ENCODE measurements at places on chromosomes 2 and 18.

DNA sequence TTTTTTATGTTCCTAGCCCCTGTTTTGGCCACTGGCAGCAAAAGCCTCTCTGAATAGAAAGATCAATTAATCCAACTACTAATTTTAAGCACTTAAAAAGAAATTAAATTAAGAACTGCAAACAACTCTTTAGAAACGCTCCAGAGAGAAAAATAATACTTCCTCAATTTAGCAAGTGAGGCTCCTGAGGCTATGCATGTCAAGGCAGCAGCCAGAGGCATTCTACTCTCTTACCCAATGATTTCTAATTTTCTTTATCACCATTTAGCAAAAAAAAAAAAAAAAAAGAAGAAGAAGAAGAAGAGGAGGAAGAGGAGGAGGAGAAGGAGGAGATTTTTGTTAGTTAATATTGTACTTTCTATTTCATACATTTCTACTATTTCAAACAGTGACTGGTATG is 68.5 kb downstream of the TMEM237 start:
- no peak for DNase-seq

DNA sequence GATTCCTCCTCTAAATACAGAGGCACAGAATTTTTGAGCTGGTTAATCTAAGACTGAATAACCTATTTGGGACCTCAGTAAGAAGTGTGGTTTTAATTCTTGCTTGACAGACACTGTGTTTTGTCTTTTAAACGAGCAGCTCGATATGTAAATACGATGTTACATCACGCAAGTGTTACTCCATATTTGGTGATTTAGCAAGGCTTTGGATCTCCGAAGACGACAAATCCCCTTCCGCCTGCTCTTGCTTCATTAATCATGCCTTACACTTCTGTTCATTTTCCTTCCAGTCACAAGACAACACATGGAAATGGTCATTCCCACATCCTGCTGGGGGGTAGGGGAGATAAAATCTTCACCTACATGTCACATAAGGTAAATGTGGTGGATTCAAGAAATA is 9.4 kb downstream of the BCL11A start:
- DNase-seq, result no peak

DNA sequence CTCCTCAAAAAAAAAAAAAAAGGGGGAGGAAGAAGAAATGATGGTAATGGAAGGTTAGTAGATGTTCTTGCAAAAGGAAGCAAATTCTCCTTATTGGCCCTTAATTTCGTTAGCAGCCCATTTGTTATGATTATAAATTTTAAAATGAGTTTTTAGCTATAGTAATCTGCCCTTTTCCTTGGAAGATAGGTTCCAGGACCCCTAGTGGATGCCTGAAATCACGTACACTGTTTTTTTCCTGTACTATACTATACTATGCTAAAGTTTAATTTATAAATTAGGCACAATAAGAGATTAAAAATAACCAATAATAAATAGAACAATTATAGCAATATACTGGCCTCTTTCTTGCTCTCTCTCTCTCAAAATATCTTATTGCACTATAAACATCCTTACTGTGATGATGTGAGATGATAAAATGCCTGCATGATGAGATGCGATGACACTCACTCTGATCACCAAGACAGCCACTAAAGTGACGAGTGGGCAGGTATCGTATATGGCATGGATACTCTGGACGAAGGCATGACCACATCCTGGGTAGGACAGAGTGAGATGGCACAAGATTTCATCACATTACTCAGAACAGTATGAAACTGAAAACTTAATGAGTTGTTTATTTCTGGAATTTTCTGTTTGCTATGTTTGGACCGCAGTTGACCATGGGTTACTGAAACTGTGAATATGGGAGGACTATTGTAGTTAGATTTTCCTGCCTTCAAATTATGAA is 87.2 kb downstream of the KCTD18 start:
- DNase-seq, result no peak

GRCh38 chr2:98924910-98925309 is 11.1 kb downstream of the CRACDL start:
- DNase-seq, result no peak

DNA sequence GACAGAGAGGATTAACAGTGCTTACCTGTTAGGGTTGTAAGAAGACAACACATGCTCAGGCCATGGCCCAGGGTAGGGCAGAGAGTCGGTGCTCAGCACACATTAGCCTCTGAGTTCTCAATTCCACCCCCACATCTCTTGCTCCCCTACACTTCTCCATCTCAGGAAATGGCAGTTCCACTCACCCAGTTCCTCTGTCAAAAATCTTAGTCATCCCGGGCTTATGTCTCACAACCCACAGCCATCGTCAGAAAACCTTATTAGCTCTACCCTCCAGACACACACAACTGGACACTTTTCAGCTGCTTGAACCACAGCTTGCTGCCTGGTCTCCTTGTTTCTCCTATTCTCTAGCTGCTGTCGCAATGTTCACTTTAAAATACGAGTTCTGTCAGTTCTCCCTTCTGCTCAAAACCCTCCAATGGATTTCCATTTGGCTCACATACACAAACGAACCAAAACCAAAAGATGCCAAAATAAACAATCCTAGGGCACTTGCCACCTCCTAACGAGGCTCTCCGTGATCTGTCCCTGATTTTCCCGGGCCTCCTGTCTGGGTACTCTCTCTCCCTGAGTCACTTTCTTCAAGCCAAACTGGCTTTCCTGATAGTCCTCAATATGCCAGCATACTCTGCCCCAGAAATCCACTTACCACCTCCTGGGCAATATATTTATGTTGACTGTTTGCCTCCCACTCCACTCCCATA is 89.7 kb downstream of the KCTD1 start:
- no peak for DNase-seq
